ENCODE measurements at places on chromosomes 1 and 21.

DNA sequence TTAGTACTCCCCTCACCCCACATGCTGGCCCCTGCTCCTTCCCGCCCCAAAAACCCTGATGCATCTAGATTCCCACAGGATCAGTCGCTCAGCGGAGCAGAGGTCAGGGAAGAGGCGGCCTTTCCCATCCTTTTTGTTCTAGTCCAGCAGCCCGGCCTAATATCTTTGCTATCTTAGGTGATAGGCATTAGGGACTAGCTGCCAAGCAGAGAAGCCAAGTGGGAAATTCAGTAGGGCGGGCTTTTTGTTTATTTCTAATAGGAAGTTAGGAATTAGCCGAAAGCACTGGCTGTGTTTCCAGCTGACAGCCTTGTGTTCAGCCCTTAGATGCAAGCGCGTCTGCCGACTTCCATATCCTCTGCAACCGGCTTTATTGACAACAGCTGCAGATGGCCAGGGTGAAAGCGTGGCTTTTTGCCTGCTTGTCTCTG is 59.0 kb upstream of the BCAR3 start:
- DNase-seq: no peak

DNA sequence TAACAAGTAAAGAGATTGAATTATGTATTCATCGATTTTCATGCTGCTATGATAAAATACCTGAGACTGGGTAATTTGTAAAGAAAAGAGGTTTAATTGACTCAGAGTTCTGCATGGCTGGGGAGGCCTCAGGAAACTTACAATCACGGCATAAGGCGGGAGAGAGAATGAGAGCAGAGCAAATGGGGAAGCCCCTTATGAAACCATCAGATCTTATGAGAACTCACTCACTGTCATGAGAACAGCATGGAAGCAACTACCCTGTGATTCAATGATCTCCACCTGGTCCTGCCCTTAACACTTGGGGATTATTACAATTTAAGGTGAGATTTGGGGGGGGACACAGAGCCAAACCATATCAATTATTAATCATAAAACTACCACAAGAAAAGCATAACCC is 3.3 kb upstream of the GBP3 start:
- no peak for DNase-seq

DNA sequence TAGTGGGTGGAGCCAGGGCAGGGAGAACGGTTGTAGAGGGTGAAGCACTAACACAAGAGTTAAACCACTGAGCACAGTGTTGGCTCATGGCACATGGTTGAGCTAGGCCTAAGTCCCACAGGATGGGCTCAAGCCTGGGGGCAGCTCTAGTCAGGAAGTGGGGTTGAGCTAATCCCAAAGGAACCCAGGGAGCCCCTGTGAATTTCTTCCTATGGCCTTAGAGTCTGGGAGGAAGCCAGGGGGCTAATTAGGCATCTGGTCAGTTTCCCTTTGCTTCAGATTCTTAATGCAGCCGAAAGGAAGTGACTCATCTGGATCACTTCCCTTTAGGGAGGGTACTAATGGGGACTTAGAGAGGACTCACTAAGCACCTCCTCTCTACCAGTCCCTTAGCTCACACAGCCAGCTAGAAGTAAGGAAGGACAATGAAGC is 10.1 kb downstream of the CFAP45 start:
- DNase-seq: no peak

- peak; percentile 74 for DNase-seq
Measured at GRCh38 chr1:44808938-44809917, 905 bp downstream of the BTBD19 start.

DNA sequence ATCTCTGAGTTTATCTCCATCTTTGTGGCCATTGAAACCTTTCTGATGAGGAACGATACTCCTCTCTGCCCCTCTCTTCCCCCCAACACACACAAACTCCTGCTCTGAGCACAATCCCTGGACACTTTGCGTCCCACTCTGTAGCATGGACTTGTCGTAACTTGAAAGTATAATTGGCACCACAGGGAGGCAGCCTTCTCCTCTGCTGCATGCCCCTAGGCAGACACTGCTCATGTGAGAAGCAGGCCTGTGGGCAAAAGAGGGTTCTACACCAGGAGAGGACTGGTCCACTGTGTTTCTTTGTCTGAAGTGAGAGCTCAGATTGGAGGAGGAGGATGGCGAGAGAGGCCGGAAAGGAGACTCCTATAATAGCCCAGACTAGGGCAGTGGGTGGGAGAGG is 3.8 kb upstream of the PARS2 start:
- no peak for DNase-seq

DNA sequence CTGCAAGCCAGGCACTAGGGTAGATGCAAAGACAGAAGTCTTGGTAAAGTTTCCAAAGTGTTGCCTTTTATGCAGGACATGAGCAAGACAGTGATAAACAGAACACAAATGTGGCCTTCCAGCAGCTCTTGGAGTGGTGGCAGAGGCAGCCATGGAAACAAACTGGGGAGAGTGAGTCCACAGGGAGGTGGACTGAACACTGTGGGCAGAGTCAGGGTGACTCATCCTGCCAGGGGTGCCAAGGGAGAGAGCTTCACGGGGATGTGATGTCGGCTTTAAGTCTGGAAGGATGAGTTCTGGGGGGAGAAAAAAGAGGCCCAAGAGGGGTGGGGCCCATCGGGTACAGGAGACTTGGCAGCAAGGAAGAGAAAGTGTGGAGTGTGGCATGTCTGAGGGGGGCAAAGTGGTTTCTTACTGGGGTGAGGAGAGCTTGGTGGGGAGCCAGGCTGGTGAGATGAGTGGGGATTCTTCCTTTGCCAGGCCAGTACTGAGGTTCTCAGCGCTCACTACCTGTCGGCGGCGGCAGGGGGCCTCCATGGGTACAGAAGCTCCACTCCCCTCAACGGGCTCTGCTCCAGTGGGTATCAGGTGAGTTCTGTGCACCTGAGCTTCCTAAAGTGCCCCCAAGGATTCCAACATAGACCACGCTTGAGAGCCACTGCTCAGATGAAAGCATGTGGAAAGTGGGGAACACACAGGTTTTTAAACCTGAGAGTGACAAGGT is 41.8 kb downstream of the KIAA0040 start:
- DNase-seq: no peak

Data from activated CD4-positive, alpha-beta T cell treated with anti-CD3 and anti-CD28 coated beads for 24 hours (primary cell).